ENCODE measurements at places on chromosomes 11 and 22.

GRCh38 chr11:105401269-105401809 lies 208.5 kb upstream of the GRIA4 start:
- DNase-seq = no peak

GRCh38 chr11:65770951-65771567 lies 9.7 kb downstream of the AP5B1 start:
- DNase-seq = no peak

- no peak for DNase-seq
Measured at GRCh38 chr11:123438131-123438627, 8.1 kb downstream of the GRAMD1B start.

DNA sequence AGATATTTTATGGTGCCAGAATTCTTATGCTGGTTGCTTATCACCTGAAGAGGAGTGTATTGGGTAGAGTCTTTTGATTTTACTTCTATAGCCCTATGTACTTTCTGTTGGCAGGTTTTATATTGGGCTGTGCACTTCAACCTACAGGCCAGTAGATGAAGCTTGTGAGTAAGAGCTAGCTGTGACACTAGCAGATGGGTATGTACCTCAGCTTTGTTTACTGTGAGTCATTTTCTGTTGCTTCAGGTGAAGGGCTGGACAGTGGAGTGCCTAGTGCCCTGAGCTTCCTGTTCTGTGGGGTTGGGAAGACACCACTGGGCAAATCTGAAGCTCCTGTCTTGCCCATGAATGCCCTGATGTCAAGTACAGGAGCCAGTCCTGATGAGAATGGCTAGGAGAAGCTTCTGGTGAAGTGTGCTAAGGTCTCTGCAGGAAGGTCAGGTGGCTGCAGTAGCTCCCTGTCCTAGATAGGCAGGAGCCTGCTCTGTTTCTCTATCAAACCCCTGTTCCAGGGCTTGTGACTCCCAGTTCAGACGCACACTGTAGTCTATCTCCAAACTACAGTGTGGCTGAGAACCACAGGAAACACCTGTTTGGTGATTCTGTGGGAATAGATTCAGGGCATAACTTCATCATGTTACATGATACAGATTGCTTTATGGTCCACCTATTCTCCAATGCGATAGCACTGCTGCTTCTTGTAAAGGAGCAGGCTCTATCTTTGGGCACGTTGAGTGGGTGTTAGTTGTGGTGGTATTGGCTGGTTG lies 755.7 kb downstream of the KCNA4 start:
- DNase-seq = no peak

DNA sequence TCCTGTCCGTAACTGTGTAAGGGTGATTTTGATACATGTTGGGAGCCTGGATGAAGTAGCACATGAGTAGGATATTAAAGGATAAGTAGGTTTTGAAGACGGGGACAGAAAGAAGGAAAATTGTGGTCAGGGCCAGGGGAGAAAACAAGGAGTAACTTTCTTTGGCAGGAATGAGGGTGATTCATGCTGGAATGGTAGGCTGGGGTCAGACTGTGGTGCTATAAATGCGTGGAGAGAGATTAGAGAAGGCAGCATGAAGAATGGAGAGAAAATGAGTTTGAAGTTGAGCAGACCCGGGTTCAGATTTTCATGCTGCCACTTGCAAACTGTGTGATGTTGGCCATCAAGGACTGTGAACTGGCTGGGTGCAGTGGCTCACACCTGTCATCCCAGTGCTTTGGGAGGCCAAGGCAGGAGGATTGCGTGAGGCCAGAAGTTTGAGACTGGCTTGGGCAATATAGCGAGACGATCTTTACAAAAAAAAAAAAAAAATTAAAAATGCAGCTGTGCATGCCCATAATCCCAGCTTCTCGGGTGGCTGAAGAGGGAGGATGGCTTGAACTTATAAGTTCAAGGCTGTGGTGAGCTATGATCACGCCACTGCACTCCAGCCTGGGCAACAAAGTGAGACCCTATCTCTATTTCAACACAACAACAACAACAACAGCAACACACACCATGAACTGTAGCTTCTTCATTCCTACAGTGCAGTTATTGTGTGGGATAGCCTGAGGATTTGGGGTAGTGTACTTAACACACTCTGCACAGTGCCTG lies 22.3 kb downstream of the ZBTB16 start:
- no peak for DNase-seq
